ENCODE measurements at places on chromosomes 16 and 17.

GRCh38 chr16:49469930-49470451 lies 96.4 kb downstream of the C16orf78 start:
- no peak for DNase-seq

- DNase-seq: no peak
Observed at GRCh38 chr17:78141437-78142118, 4.6 kb upstream of the C17orf99 start.

DNA sequence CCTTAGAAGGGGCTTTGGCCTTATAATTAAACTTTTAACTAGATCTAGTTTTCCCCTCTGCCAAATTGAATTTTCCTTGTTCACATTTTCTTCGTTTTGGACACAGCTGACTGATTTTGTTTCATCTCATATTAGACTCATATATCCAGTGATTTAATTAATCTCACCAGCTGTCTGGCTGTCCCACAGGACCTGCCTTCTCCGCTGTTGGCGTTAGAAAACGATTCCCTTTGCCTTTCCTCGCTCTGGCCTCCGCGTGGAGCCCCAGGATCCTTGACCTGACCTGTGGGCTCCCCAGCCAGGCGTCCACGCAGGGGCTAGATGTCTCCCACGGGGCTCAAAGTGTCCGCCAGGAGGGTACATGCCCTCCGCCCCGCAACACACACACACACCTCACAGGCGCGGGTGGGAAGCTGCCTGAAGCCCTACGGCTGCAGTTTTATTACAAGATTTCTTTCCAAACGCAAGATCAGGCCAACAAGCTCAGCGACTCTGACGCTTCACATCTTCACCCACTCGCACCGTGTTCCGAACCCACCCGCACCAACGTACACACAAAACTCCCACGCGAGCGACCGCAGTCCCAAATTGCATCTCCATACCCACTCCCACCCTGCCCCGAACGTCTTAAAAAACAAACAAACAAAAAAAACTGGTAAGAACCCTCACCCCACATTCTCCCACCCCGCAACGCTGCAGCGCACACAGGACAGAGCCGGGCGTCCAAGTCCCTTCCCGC lies 1.1 kb downstream of the RPRML start:
- DNase-seq: no peak

- DNase-seq: no peak
Observed at GRCh38 chr17:20143740-20144139, 134.6 kb downstream of the SPECC1 start.

DNA sequence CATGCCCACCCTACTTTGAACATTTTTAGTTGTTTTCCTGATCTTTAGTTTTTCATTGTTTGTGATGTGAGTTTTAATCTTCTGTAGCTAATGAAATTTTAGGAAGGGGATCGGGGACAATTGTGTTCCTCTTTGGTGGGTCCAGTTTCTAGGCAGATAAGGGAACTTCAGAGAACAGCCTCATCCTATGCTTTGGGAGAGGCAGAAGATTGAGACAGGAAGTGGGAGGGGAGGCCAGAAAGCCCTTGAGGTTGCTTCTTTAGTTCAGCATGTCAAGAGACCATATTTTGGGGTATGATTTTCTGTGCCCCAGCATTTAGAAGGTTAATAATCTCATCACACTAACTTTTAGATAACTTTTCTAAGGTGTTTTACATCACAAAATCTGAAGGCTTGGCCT lies 191.0 kb downstream of the TANC2 start:
- DNase-seq: no peak

DNA sequence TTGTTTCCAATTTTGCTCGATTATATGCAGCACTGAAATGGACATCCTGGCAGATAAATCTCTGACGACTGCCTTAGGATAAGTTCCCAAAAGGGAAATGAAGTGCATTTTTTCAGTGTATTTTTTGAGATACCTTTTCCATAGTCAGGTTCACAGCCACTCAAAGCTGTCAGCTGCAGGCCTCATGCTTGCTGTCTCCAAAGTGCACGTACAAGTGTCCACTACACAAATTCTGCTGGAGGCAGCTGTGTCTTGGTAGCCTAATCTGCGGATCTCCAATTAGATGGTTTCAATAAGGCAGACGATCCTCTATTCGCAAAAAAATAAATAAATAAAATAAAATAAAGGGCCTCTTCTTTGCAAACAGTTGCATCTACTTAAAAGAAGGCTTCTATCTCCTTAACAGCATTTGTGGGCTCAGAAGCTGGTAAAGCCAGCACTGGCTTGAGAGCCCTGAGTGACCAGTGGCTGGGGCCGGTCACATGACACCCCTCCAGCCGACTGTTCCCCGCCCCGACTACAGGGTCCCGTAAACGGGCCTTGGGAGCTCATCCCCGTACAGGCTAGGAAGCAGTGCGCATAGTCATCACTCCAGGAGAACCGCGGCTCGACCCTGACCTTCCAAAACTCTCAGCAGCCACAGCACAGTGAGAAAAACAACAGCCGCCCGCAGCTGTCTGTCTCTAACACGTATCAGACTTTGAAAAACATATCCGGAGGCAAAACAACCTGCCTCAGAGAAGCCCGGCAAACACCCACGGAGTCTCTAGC lies 18.8 kb downstream of the RPH3AL start:
- DNase-seq: no peak

GRCh38 chr16:19485611-19486010 lies 36.3 kb downstream of the GDE1 start:
- DNase-seq: no peak
